ENCODE measurements at places on chromosomes 2 and 18.
A peak's percentile ranks its signal among the peaks of the same experiment; 100 is the strongest.

DNA sequence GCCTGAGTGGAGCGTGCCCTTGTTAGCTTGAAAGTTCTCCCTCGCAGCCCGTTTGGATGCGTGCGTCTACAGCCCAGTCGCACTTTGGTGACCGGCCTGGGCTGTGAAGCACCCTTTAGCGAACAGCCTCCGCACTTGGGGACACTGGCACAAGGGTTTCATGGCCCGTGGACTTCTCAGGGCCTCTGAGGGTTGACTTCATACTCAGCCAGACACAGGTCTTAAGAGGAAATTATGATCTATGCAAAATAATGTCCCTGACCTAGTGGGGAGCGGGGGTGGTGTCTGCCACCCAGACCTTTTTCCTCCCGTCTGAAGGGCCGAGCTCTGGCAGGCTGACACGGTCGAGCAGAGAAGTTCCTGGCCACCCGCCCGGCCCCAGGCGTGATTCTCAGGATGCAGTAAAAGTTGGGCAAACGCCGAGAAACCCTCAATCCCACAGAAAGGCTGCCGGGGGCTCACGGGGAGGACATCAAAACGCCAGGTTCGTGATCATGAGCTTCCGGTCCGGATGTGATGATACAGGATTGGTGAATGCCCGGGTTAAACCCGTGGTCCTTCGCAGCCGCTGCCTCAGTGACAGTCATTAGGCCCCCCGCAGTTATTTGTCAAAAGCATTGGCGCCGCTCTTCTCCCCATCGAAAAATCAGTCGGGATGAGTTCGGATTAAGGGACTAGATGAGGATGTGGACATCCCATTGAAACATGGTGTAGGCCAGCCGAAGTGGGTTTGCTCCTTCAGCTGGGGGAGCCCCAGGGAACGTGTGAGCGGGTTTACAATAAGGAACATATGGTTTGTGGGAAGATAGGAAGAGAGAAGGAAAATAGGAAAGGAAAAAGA, 3.6 kb upstream of the PAX3 start:
- no peak for DNase-seq

DNA sequence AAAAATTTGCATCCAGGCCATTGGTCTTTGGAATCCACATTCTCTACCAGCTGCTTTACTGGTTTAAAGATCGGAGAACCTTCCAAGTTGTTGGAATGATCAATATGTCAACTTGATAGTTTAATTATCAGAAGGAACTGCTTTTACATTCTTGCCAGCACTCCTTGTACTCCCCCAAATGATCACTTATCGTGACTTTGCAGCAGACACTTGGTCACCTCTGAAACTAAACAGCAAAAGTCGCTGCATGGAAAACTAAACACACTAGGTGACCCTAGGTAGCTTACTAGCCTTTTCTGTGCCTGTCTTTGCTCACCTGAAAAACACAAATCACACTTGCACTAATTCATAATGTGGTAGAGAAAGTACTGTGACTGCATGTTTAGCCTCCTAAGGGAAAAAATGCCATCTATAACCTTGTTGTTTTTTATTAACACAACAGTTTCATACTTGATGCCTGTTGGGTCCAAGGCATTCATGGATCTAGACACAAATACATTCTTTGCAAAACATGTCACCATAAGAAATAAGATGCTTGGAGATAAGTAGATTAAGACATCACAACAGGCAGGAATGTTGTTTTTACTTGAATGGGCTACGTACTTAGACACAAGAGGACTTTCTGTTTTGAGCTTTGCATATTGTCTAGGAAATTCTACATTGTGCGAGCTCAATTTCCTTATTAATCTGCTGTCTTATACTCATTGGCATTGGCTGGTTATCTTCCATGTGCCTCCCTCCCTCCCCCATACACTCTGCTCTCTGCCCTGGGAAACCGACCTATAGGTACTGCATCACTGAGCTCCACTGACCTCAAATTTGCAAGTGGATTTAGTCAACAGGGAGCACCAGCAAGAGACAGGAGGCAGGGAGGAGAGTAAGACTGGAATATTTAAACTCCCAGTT, 219.1 kb upstream of the STK17B start:
- DNase-seq, result no peak

DNA sequence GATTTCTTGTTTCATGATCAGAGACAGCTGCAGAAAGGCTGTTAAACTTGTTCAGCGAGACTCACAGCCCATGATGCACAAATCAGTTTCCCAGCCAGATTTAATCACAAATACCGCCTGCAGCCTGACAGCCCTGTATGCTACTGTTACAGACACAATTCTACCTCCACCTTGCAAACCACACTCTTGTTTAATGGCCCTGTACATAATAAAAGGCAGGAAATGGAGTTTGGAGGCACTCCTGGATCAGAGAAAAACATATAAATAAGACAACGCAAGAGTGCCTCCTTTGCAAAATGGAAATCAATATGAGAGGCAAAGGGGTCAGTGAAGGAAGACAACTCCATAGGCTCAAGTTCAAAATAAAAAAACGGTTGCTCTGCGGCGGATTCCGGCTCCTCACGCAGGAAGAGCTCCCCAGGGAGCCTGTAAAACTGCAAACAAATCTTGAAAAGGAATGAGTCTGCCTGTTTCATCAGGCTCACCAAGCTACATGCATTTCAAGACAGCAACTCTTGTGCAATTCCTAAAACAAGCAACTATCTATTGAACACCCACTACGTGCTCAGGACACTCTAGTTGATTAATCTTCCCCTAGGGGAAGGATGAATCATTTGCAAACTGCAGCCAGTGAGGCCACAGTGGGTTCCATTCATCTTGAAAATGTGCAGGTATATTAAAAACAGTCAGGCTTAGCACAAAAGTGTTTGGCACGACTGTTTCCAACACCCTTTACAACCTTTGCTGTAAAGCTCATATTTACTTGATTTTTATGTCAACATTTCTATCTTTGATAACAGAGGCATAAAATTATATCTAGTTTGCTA, 37.5 kb downstream of the TBC1D8 start:
- peak; percentile 17 for DNase-seq

DNA sequence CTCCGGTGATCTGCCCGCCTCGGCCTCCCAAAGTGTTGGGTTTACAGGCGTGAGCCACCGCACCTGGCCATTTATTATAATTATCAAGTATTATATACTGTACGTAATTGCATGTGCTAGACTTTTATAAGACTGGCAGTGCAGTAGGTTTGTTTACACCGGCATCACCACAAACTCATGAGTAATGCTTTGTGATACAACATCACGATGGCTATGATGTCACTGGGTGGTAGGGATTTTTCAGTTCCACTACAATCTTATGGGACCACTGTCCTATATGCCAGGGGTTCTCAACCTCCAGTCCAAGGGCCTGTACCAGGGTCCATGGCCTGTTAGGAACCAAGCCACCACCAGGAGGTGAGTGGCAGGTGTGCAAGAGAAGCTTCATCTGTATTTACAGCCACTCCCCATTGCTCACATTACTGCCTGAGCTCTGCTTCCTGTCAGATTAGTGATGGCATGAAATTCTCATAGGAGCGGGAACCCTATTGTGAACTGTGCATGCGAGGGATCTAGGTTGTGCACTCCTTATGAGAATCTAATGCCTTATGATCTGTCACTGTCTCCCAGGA, 9.4 kb downstream of the SCYGR4 start:
- DNase-seq, result no peak

- no peak for DNase-seq
Measured at GRCh38 chr2:102761763-102762162, at the start of gene TMEM182. Gene TMEM182, plus strand, starts transcription at chr2:102762031. Its CDS starts 187 bp downstream, at chr2:102762218.

DNA sequence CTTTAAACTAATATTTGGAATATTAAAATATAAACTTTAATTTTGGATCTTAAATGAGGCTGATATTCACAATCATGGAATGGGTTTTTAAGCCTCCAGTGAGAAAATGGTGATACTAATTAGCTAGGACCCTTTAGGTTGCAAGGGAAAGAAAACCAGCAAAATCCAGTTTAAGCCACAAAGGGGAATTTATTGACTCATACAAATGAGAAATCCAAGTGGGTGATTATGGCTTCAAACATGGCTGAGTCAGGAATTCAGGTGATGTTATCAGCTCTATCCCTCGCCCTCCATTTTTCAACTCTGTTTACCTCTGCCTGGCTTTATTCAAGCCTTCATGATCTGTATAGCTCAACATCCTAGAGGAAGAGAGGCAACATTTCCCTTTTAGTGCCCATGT, 75.3 kb upstream of the DLX2 start:
- DNase-seq, result no peak

GRCh38 chr18:13447621-13448334, 229.2 kb downstream of the LDLRAD4 start:
- peak; percentile 61 for DNase-seq

GRCh38 chr2:151567006-151567405, 157.3 kb downstream of the RIF1 start:
- DNase-seq, result no peak

DNA sequence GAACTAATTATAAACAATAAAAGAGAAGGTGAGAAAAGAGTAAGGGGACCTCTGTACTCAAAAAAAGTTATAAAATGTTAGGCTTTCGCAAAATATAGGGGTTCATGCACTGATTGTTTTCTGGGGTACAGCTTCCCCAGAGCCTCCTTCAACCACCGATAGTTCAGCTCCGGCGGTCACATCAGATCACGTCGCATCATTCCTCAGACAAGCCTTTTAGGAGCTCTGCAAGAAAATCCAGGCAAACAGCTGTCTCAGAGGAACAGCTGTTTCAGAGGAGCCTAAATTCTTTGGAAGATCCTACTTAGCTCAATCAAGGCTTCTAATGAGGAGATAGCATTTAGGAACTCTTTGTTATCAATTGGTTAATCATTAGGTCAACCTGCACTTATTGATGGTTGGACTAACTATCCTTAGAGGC, 78.7 kb downstream of the MYCN start:
- no peak for DNase-seq

DNA sequence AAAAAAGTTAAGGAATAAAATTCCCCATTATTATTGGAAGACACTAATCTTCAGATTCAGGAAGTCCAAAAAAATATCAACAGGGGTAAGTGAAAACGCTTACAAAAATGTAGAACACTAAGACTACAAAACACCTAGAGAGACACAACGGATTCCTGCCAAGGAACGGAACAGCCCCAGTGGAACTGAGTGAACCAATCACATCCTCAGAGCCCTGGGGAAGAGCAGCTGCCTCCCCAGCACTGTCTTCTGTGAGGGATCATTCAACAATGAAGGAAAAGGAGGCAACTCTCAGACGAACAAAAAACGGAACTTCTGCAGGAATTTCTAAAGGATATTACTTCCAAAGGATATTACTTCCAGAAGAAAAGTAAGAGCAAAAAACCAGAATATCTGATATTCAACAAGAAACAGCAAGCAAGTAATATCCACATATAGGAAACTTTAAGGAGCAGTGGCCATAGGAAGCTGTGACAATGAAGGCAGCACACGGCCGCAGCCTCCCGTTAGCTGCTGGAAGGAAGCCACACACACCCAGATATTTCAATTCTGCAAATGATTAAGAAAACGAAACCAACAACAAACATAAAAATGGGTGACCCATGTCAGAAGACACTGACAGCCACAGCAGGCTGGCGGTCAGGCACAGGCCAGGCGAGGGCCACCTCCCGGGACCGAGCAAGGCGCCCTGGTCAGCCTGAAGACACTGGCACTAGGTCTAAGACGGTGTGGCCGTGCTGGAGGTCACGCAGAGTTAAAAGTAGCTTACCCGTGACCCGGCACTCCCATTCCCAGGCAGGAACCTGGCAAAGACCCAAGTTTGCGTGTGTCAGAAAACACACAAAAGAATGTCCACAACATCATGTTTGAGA, 81.8 kb downstream of the HDAC4 start:
- DNase-seq, result no peak

Data from hindlimb muscle (tissue), 1 donor.